ENCODE measurements at places on chromosomes 7 and 10.

GRCh38 chr7:154646126-154647013 is 356.6 kb downstream of the PAXIP1 start:
- no peak for DNase-seq

GRCh38 chr7:3380034-3380433 is 79.0 kb downstream of the SDK1 start:
- no peak for DNase-seq

- DNase-seq: peak; percentile 55
These were observed 257.6 kb downstream of the EXOC4 start for GRCh38 chr7:133510326-133511055.

- DNase-seq: peak; percentile 31
These were observed 41.3 kb upstream of the HPSE2 start for GRCh38 chr10:99276848-99277486.

DNA sequence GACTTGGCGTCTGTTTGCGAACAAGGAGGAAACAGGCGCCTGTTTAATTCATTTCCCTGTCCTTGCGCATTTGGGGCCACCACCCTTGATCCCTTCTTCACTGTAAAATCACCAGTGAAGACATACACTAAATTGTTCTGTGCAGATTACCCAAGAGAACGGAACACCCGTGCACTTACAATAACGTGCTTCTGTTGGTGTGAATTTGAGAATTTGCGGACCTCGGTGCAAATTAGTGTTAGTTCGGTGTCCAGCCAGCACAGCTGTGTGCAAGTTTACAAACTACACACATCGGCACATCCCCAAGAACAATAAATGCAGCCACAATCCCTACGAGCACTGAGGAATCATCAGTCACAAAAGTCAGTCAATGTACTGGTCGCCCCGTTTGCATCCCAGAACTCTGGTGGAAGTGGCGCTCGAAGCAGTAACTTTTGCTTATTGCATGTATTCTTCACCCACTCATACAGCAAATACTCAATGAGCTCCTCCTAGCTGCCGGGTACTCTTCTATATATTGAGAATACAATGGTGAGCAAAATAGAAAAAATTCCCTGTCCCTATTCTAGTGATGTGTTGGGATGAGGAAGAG is 786 bp upstream of the CNOT4 start:
- DNase-seq: peak; percentile 37

DNA sequence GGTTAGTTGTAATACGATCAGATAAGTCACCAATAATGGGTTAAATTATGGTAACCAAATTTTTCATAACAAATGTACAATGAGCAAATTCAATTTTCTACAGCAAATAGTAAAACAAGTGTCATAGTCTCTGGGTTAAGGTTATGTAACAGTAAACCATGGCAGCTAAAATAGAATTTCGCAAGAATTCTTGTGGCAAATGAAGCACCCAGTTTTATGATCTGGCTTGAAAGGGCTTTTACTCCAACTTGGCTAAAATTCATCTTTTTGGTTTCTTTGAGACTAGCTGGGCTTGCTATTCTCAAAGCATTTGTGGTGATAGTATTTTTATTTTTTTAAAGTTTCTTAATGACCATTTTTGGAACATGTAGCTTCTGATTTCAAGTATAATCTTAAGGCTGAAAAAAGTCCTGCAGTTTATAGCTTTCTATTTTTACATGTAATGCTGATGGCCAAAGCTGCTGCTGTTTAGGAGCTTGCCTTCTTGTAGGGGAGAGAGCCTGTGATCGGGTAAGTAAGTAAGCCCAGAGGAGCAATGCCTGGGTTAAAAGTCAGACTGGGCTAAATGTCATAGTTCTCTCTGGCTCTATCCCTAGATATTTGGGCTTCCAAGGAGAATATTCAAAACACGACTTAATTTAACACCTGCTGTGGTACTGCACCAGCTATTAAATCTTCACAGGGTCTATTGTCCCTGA is 55.5 kb upstream of the SYPL1 start:
- DNase-seq: no peak

DNA sequence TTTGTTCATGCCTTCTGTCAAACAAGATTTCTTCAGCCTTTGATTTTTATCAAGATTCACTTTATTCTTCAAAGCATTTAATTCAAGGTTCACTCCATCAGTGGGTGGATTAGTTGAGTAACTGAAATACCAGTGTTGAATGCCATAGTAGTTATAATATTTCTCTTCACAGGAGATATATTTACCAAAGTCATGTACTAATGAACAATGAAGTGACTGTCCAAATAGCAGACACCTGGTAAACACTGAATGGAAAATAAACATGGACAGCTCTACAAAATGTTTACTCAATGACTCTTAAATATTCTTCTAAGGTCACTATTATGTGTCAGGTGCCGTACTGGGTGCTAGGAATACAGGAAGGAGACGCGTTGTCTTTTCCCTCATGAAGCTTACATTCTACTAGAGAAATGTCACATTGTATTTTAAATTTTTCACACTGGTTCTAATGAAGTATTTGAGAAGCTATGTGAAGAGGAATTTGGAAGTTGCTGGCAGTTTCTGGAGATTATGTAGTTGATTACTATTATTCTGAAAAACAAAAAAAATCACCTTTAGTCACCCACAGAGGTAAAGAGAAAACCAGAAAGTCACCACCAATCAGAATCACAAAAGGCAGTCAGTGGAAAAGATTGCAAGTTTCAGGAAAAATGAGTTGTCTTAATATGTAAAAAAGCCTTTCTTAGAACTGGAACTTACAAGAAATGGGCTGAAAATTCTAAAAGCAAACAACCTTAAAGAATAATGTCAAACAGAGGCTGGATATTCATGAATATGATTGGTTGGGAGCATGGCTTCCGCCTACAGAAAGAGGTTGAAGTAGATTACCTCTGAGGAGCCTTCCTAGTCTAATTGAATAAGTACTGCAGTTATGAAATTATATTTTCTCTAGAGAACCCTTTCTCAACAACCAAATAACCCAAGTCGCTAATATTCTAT is 84.5 kb downstream of the RTKN2 start:
- no peak for DNase-seq

- no peak for DNase-seq
These were observed 401.7 kb downstream of the EXOC4 start for GRCh38 chr7:133654547-133654946.

- DNase-seq: no peak
These were observed 130.0 kb downstream of the CHRM2 start for GRCh38 chr7:136998495-136998894.

GRCh38 chr10:6607182-6607581 is 27.1 kb upstream of the PRKCQ start:
- no peak for DNase-seq

GRCh38 chr7:2737771-2738540 is 50.0 kb downstream of the AMZ1 start:
- DNase-seq: no peak

DNA sequence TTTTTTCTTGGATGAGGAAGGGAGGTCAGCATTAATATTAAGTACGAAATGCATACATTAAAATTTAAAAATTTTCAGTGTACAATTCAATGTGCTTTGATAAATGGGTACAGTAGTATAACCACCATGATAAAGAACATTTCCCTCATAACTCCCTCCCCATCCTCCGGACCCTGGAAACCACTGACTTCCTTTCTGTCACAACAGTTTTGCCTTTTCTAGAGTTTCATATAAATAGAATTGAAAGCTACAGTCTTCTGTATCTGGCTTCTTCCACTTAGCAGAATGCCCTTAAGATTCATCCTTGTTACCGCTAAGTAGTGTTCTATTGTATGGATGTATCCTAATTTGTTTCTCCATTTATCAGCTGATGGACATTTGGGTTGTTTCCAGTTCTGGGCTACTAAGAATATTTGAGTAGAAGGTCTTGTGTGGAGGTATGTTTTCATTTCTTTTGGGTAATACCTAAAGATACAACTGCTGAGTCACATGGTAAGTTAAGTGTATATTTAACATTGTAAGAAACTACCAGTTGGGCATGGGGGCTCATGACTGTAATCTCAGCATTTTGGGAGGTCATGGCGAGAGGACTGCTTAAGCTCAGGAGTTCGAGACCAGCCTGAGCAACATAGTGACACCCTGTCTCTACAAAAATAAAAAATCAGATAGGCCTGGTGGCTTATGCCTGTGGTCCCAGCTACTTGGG is 30.8 kb downstream of the ABI1 start:
- DNase-seq: no peak

GRCh38 chr7:116574025-116574822 is 49.4 kb downstream of the CAV1 start:
- peak; percentile 79 for DNase-seq

GRCh38 chr7:17773289-17773626 is 167.0 kb downstream of the SNX13 start:
- DNase-seq: no peak

DNA sequence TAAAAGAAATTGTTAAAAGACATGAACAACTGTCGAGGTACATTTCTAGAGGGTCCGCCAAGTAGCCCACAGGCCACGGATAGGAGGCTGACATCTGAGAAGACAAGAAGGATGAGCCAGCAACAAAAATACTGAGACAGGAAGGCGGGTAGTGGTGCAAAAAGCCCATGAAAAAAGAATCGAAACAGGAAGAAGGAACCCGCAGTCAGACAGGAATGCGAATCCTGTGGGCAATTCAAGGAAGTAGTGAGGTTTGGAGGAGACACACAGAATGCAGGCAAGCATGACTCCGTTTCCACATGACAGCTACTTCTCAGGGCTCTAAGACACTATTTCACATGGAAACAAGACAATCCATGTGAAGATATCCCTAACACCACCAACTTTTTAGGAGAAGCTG is 125.2 kb downstream of the DOCK4 start:
- peak; percentile 73 for DNase-seq

- no peak for DNase-seq
These were observed 18.6 kb upstream of the VDAC2 start for GRCh38 chr10:75191821-75192568.

DNA sequence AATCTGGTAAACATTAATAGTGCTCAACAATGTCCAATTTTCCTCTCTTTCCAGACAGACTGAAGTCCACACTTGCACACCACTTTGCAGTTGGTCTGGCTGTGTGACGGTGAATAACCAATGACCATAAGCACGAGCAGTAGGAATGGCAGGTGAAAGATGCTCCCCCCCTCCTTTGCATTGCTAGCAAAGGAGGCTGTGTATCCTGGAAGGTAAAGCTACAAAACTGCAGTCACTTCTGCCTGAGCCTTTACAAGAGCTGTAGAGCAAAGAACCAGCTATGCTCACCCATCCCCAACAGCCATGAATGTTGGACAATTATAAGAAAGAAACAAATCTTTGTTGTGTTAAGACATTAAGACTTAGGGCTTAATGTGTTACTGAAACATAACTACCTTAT is 178.0 kb downstream of the IPMK start:
- no peak for DNase-seq

GRCh38 chr7:2978408-2978807 is 65.3 kb downstream of the CARD11 start:
- DNase-seq: no peak

All from dermis microvascular lymphatic vessel endothelial cell (primary cell).